Ascending aorta (tissue), 2 donors: ENCODE measurements at places on chromosomes 4 and X. TPM values are rescaled to one million over a fixed set of nuclear protein-coding genes. Genes with fewer than 3 reads are reported as not detected.

The BMX gene
- 1.3 TPM for total RNA-seq

The ADH1A gene
- total RNA-seq = not detected

The ELOVL6 gene
- 0.64 TPM for total RNA-seq

The IQSEC2 gene
- total RNA-seq = 43.3 TPM

The NIPAL1 gene
- 2.0 TPM for total RNA-seq

The CXorf65 gene
- total RNA-seq = not detected

The FAM13A gene
- total RNA-seq = 13.2 TPM

The TRAM1L1 gene
- 0.43 TPM for total RNA-seq

The NKX3-2 gene
- total RNA-seq = not detected

The DLG3 gene
- total RNA-seq = 6.5 TPM

The XG gene
- total RNA-seq = 1.3 TPM

The BLTP1 gene
- 188 TPM for total RNA-seq

The FABP2 gene
- not detected for total RNA-seq

The SPACA5 gene
- not detected for total RNA-seq

- no peak for DNase-seq
These were observed 62.8 kb downstream of the BEX3 start for GRCh38 chrX:103439161-103439560.

DNA sequence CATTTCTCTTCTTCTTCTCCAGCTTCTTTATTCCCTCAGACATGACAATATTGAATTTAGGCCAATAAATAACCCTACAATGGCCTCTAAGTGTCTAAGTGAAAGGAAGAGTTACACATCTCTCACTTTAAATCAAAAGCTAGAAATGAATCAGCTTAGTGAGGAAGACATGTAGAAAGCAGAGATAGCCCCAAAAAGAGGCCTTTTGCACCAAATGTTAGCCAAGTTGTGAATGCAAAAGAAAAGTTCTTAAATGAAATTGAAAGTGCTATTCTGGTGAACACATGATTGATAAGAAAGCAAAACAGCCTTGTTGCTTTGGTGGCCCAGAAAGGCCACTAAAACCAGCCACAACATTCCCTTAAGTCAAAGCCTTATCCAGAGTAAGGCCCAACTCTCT is 146.2 kb upstream of the HHIP start:
- DNase-seq = no peak

DNA sequence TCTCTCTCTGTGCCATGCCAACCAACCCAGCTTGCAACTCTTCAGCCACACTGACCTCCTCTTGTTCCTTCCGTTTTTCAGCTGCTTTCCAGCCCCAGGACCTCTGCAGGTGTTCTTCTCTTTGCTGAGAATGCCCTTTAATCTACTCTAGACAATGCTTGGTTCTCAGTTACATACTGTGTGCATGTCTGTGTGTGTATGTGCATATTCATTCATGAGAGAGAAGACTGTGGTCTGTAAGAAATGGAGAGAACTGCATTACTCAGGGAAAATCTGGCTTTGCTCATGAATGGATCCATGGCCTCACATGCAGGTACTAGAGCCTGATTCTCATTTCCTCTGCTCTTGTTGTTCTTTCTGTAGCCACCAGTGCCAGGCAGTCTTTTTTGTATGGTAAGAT is 636.9 kb upstream of the TENM3 start:
- DNase-seq = no peak

DNA sequence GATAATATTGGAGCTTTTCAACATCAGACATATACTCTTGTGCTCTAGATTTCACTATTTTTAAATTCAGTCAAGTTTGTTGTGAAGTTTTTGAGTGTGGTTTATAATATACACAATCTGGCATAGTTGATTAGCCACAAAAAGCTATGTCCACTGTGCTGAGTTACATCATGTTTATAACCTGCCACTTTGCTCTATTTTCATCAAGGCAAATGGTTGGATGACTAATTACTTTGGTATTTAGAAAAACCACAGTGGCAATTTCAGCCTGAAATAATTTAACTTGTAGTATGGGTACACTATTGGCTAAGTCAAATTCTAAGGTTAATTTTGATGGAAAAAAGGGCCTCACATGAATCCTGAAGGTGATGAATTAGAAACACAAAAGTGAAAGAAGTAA is 262.6 kb downstream of the C4orf33 start:
- DNase-seq = no peak

- no peak for DNase-seq
These were observed 41.0 kb downstream of the PDK3 start for GRCh38 chrX:24506082-24506481.

DNA sequence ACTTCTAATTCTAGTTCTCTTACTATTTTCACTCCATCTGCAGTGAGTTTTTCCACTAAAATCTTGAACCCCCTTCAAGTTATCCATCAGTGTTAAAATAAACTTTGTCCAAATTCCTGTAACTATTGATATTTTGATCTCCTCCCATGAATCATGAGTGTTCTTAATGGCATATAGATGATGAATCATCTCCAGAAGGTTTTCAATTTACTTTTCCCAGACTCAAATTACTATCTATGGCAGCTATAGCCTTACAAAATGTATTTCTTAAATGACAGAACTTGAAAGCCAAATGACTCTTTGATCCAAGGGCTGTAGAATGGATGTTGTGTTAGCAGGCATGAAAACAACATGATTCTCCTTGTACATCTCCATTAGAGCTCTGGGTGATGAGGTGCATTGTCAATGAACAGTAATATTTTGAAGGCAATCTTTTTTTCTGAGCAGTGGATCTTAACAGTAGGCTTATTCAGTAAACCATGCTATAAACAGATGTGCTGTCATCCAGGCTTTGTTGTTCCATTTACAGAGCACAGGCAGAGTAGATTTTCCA is 16.1 kb upstream of the IQCM start:
- no peak for DNase-seq

- DNase-seq = no peak
These were observed 34.1 kb upstream of the HHIP start for GRCh38 chr4:144611850-144612249.

GRCh38 chr4:98851806-98852205 is 77.1 kb downstream of the EIF4E start:
- no peak for DNase-seq

DNA sequence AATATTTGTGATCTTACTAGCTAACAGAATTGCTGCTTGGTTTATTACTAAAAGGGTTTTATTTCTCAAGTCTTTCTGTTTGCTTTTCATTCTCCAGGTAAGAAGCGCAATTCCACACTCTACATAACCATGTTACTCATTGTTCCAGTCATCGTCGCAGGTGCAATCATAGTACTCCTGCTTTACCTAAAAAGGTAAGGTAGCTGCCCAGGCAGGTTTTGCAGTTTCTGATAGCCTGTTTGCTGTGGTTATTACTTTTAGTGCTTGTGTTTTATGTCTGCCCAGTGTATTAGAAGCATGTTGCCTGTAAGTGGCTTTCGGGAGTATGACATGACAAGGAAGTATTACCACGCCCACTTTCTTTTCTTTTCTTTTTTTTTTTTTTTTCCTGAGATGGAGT is 46.4 kb downstream of the IL13RA1 start:
- DNase-seq = no peak

DNA sequence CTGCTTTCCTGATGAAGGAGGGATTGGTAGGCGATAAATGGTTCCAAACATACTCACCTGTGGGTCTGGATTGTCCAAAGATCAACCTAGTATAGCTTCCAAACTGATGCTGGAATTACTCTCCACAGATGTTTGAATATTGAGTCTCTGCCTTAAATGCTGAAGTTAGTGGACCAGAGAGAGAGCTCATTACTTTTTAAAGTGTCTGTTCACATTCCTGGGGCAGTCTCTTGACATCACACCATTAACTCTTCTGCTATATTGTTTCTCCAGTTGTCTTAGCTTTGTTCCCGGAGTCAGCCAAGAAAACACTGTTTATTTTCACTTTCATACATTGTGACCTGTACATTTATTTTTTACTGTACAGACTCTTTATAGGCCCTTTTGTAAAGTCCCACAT is 35.4 kb downstream of the ARHGEF38 start:
- no peak for DNase-seq

DNA sequence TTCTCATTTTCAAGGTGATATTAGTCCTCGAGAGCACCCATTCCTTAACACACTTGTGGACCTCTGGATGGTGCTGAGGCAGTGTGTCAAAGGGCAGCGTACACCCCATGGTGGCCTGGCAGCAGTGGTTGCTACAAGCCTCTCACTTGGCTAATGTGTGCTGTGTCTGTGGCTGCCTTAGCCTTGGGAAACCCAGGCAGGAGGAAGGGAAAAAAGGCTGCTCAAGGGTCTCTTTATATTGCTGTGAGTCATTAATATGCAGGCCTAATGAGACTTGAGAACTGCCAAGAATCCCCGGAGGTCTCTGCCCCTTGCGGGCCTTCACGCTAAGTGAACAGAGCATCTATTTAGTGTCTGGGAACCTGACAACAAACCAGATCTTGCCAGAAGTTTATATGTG is 7.0 kb downstream of the PCDH10 start:
- no peak for DNase-seq

- DNase-seq = no peak
These were observed 21.0 kb downstream of the SEC24D start for GRCh38 chr4:118814891-118815290.

DNA sequence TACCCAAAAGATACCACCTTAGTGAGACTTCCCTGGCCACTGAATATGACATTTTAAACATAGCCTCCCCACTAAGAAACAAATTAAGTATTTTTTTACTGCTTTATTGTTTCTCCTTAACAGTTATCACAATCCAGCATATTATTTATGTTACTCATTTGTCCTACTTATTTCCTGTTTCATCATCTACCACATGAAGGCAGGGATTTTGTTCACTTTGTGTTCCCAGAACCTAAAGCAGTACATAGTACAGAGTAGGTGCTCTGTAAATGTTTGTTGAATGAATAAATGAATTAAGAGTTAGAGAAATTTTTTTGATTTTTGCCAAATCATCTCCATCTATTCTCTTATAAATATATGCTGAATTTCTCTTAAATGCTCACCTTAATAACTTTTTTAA is 318.4 kb upstream of the GIMD1 start:
- DNase-seq = no peak

DNA sequence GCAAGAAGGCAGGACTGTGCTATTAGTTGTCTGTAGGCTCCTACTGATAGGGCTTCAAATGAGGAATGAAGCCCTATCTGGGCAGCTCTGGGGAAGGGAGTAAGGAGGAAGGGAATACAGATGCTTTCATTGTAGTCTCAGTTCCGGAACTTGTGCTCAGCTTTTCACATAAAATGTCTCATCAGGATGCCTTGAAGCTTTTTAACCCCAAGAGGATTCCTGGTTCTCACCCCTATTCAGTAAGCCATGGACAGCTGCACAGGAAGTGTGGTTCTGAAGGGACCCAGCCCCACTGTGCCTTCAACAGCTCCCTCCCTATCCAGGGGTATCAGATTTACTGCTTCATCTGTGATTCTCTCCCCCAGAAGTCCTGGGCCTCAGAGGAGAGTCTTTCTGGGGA is 5.0 kb downstream of the ARMCX5 start:
- DNase-seq = no peak

DNA sequence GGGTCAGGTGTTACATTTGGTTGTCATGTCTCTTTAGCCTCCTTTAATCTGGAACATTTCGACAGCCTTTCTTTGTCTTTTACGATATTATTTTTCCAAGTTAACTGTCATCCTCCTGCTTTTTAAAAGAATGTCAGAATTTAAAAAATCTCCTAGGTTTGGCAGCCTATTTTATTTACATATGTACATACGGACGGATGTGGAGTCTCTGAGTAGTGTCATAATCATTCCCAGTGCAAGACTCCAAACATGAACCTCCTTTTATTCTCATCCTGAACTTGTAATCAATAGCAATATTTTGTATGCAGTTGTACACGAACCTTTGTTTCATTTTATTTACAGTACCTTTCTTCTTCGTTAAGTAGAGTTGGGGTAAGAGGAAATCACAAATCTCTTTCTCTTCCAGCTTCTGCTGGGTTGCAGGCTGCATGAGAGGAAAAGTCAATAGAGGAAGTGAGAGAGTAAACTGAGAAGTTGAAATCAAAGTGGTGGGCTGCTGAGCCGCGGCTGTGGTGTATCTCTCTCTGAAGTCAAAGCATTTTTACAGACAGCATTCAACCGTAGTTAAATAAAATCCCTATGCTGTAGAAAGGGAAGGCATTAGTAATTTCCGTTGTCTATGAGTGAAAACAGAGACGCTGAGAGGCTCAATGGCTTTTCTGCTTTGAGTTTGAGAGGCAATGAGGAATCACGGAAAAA is 53.9 kb upstream of the RPS6KA3 start:
- no peak for DNase-seq

DNA sequence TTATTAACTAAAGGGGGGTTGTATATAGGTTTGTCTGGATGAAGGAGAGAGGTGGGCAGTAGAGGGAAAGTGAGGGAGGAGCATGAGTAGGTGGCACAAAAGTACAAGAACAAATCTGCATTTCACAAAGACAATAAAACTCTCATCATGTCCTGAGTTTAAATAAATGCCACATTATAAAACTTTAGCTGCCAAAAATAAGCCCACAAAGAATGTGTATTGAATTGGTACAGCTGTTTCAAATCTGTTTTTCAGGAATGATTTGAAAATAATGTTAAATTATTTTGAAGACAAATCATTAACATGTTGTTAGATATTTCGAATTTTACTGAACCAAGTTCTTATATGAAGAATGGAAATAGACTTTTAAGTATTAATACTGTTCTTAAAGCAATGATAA is 5.8 kb downstream of the CNKSR2 start:
- DNase-seq = no peak

DNA sequence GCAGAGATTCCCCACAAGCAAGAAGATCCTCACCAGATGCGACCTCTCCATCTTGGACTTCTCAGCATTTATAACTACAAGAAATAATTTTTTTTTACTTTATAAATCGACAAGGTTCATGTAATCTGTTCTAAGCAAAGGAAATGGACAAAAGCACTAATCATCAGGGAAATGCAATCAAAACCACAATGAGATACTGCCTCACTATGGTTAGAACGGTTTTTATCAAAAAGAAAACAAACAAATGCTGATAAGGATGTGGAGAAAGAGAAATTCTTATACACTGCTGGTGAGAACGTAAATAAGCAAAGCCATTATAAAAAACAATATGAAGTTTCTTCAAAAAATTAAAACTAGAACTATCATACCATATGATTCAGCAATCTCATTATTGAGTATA is 1382.6 kb downstream of the ARAP2 start:
- no peak for DNase-seq

DNA sequence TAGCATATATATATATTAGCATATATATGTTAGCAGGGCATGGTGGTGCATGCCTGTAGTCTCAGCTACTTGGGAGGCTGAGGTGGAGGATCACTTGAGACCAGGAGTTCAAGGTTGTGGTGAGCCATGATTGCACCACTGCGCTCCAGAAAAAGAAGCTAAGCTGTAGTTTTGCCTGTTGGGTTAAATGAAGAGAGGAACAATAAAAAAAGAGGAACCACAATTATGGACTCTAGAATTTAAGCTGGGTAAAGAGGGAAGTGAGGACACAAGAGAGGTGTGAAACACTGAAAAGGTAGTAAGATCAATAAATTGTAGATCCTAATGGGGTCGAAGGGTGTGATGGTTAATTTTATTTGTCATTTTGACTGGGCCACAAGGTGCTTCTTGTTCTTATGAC is 40.5 kb upstream of the HSD17B10 start:
- no peak for DNase-seq
